ENCODE measurements at places on chromosomes 11 and 22.
A peak's percentile ranks its signal among the peaks of the same experiment; 100 is the strongest.

DNA sequence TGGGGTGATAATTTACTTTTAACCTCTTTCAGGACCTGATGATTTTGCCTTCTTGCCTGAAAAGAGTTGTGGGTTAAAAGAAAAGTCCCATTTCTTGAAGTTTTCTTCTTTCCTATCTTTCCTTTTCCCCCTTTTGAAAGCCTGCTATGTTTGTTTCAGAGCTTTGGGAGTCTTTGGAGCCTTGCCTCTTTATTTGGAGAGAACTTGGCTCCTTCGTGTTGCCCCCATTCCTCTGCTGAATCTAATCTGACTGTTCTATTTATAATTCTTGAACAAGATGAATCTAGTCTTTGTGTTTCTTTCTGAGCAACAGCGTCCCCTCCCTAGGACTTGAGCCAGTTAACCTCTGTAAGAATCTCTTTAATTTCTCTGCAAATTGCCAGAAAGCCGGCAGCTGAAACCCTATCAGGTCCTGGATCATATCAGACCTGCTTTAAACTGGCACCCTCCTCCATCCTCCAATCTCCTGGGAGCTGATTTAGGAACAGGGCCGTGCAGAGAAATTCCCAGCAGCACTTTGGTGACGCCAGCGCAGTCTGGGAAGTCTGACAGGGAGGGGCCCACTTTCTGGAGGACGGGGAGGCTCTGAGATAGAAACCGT is 289.1 kb upstream of the SORL1-AS1 start:
- H3K4me3 ChIP-seq = peak overlapping the region; percentile 21
- H3K27me3 ChIP-seq = no peaks in the 10 kb centered on the region
- H3K4me1 ChIP-seq = peaks cover 15% of the 10 kb centered on the region
- H3K27ac ChIP-seq = peak overlapping the region; percentile 70
- H3K36me3 ChIP-seq = no peaks in the 10 kb centered on the region
- no peak for DNase-seq

GRCh38 chr11:17528181-17528691 is 16.0 kb downstream of the USH1C start:
- no peak overlapping the region for H3K4me3 ChIP-seq
- no peak overlapping the region for H3K27ac ChIP-seq
- H3K27me3 ChIP-seq = no peaks in the 10 kb centered on the region
- H3K4me1 ChIP-seq = no peaks in the 10 kb centered on the region

- H3K27ac ChIP-seq = no peak overlapping the region
- H3K27me3 ChIP-seq = no peaks in the 10 kb centered on the region
- H3K36me3 ChIP-seq = no peaks in the 10 kb centered on the region
- peaks cover 5% of the 10 kb centered on the region for H3K4me1 ChIP-seq
These were observed 46.4 kb upstream of the ARHGAP42 start for GRCh38 chr11:100640646-100641045.

DNA sequence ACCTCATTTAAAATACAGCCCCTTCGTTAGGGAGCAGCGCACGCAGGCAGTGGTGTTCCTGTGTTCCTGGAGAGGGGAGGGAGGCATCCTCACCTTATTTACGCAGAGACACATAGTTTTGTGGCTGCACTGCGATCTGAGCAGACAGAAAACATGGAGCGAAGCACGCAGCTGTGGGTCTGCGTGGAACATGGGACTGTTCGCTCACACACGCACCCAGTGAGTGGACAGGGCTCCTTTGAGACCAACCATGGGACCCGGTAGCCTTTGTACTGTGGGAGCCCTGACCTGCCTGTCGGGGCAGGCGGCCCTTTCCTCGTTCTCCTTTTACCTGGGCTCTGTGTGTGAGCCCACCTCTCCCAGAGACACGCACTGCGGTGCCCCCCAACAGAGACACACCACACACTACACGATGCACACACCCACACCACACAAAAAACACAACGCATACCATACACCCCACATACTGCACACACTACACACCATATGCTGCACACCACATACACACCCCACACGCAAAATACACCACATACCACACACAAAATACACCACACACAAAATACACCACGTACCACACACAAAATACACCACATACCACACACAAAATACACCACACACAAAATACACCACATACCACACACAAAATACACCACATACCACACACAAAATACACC is 1245.7 kb downstream of the BRD1 start:
- H3K36me3 ChIP-seq = no peaks in the 10 kb centered on the region
- no peak overlapping the region for H3K27ac ChIP-seq
- H3K27me3 ChIP-seq = peaks cover 62% of the 10 kb centered on the region

- H3K27ac ChIP-seq = peak overlapping the region; percentile 78
- H3K4me1 ChIP-seq = peaks cover 40% of the 10 kb centered on the region
- H3K4me3 ChIP-seq = no peak overlapping the region
- no peaks in the 10 kb centered on the region for H3K27me3 ChIP-seq
These were observed 37.8 kb upstream of the CELSR1 start for GRCh38 chr22:46574993-46575910.

GRCh38 chr11:42806191-42806590 is 505.6 kb upstream of the API5 start:
- no peak overlapping the region for H3K4me3 ChIP-seq
- H3K27me3 ChIP-seq = no peaks in the 10 kb centered on the region
- no peak overlapping the region for H3K27ac ChIP-seq
- H3K36me3 ChIP-seq = no peaks in the 10 kb centered on the region
- no peaks in the 10 kb centered on the region for H3K4me1 ChIP-seq
- no peak for DNase-seq

- no peaks in the 10 kb centered on the region for H3K27me3 ChIP-seq
- H3K4me1 ChIP-seq = peaks cover 15% of the 10 kb centered on the region
- H3K4me3 ChIP-seq = no peak overlapping the region
- peak overlapping the region; percentile 61 for H3K27ac ChIP-seq
These were observed 244.7 kb downstream of the ETS1 start for GRCh38 chr11:128342511-128343134.

DNA sequence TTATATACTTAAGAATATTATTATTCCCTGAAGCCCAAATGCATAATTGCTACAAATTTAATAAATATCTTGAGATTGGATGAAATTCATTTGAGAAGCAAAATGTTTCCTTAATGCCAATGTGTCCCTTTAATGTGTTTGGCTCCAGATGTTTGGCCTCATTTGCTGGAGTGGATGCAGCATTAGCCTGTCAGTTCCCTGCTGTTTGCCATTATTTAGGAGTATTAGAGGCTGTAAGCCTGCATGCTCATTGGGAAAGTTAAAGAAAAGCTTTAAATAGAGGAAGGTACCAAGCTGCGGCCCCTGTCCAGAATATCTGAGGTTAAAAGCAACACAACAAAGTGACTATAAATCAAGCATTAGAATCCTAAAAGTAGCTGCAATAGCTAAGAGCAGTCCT is 54.8 kb upstream of the PITPNB start:
- peaks cover 12% of the 10 kb centered on the region for H3K36me3 ChIP-seq
- no peak for DNase-seq
- H3K27me3 ChIP-seq = no peaks in the 10 kb centered on the region
- no peak overlapping the region for H3K4me3 ChIP-seq

- no peak overlapping the region for H3K27ac ChIP-seq
- H3K27me3 ChIP-seq = no peaks in the 10 kb centered on the region
- H3K4me1 ChIP-seq = no peaks in the 10 kb centered on the region
- DNase-seq = no peak
- H3K36me3 ChIP-seq = no peaks in the 10 kb centered on the region
- H3K4me3 ChIP-seq = no peak overlapping the region
These were observed 90.3 kb upstream of the CD82 start for GRCh38 chr11:44475114-44475686.

- no peaks in the 10 kb centered on the region for H3K27me3 ChIP-seq
- no peaks in the 10 kb centered on the region for H3K36me3 ChIP-seq
- no peak for DNase-seq
- H3K27ac ChIP-seq = peak within 1 kb of the TSS; percentile 97
- peak within 1 kb of the TSS; percentile 97 for H3K4me3 ChIP-seq
These were observed at the start of gene CD81 for GRCh38 chr11:2376751-2377451. CD81 (plus strand) TSS chr11:2377310; CDS start chr11:2377550, 240 bp downstream.

DNA sequence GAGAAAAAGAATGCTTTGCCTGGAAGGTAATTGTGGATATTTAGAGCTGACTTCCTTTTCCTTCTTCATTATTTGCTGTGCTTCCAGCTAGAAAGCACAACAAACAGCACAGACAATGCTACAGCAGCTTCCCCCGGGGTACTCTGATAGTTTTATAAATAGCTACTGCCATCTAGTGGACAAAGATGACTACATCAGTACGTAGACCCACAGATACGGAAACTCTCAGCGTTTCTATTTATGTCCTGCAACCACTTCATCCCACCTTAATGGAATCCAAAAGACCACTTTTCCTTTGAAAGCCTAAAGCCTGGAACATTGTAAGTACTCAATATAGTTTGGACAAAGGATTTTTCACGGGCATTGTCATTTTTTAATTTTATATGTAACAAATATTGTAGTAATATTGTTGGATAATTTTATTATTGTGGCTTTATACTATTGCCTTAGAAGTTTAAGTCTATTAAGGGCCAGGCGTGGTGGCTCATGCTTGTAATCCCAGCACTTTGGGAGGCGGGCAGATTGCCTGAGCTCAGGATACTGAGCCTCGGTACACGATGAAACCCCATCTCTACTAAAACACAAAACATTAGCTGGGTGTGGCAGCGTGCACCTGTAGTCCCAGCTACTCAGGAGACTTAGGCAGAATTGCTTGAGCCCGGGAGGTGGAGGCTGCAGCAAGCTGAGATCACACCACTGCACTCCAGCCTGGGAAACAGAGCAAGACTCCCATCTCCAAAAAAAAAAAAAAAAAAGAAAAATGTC is 7.5 kb downstream of the HSPA8 start:
- peaks cover 12% of the 10 kb centered on the region for H3K4me1 ChIP-seq
- no peak for DNase-seq
- H3K27ac ChIP-seq = no peak overlapping the region
- H3K27me3 ChIP-seq = no peaks in the 10 kb centered on the region
- peaks cover 35% of the 10 kb centered on the region for H3K36me3 ChIP-seq

- no peaks in the 10 kb centered on the region for H3K36me3 ChIP-seq
- H3K27ac ChIP-seq = peak overlapping the region; percentile 78
- H3K4me1 ChIP-seq = peaks cover 71% of the 10 kb centered on the region
- no peaks in the 10 kb centered on the region for H3K27me3 ChIP-seq
These were observed 87.8 kb downstream of the FBXO7 start for GRCh38 chr22:32562401-32562800.

DNA sequence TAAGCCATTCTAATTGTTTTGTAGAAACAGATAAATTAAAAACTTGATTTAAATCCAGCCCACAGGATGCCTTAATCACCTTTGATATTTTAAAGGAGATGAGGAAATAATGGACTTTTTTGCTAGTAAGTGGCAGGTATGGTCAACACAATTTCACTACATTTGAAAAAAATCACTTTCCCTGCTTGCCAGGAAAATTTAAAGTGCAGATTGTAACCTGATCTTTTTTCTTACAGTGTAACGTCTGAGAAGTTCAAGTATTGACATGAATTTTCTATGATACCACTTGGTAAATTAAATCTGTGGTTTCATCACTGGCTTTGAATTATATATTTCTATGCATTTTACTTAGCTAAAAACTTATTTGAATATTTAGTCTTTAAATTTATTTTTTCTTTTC is 65.3 kb downstream of the ARHGEF12 start:
- no peak overlapping the region for H3K4me3 ChIP-seq
- no peaks in the 10 kb centered on the region for H3K36me3 ChIP-seq
- H3K27ac ChIP-seq = peak overlapping the region; percentile 62
- H3K4me1 ChIP-seq = peaks cover 8% of the 10 kb centered on the region
- H3K27me3 ChIP-seq = no peaks in the 10 kb centered on the region

- no peak overlapping the region for H3K4me3 ChIP-seq
- no peak for DNase-seq
These were observed 87.5 kb downstream of the DDX10 start for GRCh38 chr11:108752297-108752751.

DNA sequence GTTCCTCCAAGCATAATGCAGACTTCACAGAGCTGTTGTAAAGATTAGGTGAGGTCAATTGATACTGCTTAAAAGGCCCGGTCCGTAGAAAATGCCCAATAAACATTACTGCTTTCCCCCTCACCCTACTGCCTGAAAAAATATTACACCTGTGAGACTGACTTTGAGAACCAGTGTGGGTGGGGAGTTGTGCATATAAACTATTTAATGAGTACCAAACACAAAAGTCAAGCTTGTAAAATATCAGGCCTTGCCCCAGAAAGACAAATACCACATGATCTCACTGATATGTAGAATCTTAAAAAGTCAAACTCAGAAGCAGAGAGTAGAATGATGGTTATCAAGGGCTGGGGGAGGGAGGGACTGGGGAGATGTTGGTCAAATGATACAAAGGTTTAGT is 46.7 kb downstream of the C22orf42 start:
- H3K4me3 ChIP-seq = no peak overlapping the region
- H3K4me1 ChIP-seq = no peaks in the 10 kb centered on the region
- H3K36me3 ChIP-seq = no peaks in the 10 kb centered on the region
- H3K27me3 ChIP-seq = peaks cover 4% of the 10 kb centered on the region
- H3K27ac ChIP-seq = no peak overlapping the region
- DNase-seq = no peak

DNA sequence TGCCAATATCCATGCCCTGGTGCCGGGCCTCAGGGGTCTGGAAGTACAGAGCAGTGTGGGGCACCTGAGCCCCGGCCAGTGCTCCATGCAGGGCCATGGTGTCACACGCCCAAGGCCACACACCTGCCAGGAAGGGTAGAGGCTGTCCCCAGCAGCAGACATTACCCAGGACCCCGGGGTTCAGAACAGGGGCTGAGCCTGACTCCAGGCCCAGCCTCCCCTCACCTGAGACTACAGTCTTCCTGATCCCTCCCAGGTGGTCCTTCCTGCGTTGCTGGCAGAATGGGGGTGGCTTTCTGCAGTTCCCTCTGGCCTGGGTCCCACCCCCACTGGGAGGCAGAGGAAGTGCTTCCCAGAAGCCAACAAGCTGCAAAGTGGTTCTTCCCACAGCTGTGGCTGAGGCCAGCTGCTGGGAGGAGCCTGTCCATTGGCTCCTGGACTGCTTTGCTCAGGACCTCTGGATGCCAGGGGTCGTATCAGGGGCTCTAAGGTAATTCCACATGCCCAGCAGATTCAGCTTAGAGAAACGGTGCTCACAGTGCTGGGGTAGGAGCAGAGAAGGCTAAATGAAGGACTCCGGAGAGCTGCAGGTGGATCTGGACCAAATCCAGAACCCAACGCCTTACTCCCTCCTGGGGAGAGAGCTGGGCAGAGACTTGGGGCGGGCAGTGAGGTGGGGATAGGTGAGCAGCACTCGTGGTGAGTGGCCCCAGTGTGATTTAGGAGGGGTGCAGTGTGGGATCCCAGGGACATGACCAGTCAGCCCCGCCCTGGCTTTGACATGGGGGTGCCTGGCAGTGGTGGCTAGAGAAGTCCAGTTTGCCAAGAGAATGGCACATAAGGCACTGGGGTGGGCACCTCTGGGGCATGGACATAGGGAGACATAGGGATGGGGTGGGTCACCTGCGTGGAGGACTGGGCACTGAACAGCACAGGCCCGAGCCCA is 12.6 kb downstream of the TCIRG1 start:
- H3K36me3 ChIP-seq = peaks cover 17% of the 10 kb centered on the region
- no peak for DNase-seq
- H3K4me3 ChIP-seq = no peak overlapping the region
- no peaks in the 10 kb centered on the region for H3K4me1 ChIP-seq
- no peaks in the 10 kb centered on the region for H3K27me3 ChIP-seq
- no peak overlapping the region for H3K27ac ChIP-seq
